ENCODE measurements at places on chromosomes 3 and 15.

GRCh38 chr15:32766101-32766500 is 48.3 kb downstream of the GREM1 start:
- ATAC-seq, result no peak

- no peak for ATAC-seq
Observed at GRCh38 chr15:78405336-78405924, 32.6 kb upstream of the IREB2 start.

GRCh38 chr3:105473521-105474223 is 107.0 kb downstream of the ALCAM start:
- ATAC-seq, result no peak

DNA sequence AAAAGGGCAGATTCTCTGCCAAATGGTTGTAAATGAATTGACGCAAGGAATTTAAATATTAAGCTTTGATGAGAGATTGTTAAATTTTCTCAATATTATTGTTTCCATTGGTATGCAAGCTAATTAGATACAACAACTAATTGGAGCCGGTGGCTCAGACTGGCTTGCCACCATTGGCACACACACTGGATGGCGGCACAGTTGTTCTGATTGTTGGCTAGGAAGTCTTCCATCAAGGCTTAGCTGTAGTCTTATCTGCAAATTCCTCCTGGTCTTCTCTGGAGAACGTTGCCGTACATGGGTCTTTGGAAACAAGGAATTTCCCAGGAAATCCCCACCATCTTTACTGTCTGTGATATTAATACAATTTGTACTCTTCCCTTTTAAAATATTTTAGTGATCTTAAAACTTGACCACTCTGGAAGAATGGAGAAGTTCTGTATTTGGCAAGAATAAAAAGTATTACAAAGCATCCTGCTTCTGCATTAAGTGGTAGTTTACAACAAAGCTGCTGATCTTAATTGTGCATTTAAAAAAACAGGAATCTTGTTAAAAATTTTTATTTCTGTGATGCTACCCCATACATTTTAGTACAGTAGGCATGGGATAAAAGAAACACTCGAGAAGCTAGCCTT is 126.5 kb downstream of the UBE2E2 start:
- no peak for ATAC-seq

DNA sequence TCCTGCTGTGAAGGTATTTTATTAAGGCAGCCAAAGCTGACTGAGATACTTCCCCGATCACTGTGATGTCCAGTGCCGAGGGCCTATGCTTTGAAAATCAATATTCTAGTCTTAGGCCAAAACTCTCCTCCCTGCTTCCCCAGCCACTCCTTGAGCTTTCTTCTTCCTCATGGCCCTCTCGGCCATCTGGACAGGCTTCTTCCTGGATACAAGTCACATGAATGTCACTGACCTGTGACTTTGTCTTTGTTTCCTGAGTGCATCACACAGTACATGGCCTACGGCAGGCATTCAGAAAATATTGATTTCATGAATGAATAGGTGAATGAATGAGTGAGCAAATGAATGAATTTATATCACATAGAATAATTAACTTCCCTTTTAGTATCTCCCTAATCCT is 24.6 kb upstream of the HES1 start:
- ATAC-seq, result no peak

- no peak for ATAC-seq
Observed at GRCh38 chr3:24271228-24271627, 223.4 kb downstream of the THRB start.

DNA sequence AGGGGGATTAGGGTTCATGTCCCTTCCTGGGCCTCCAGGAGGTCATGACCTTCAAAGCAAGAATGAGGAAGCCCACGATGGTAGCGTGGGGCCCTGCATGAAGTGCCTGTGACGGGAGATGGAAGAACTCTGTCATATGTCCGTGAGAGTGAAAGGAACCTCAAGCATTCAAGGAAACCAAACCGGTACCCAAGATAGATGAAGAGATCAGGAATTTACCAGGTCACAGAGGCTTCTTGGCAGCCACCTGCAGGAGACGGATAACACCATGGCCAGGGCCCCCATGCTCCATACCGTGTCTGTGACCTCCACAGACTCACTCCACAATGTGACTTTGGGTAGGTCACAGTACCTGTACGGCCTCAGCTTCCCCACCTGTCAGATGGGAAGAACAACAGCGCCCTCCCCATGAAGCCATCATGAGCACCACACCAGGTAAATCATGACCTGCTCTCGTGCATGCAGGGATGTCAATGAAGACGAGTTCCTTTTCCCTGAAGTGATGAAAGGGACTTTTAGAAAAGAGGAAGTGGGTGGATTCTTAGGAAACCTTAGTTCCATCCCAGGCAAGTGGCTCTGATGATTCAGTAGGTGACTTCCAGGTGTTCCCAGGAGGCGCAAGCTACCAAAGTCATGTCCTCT is 23.3 kb upstream of the CYP11A1 start:
- ATAC-seq, result no peak

GRCh38 chr15:52760562-52760961 is 29.6 kb downstream of the ONECUT1 start:
- ATAC-seq, result no peak

DNA sequence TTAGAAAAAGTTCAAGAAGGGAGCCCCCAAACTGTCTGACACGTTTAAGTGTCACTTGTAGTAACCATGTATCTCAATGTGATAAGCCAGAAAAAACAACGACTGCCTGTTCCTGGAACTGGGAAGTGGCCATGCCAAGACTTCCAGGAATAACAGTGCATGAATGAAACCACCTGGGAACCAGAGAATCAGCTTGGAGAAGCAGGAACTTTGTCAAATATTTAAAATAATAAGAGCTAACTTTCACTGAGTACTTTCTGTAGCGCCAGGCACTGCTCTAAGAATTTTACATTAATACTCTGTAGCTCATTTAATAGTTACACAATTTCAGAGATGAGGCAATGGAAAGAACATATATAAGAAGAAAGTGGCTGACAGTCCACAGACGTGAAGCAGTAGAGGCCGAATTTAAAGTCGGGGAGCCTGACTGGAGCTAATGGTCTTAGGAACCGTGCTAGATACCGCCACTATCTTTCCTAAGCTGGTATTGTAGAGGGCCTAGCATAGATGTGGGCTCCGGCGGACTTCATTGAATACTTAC is 876 bp downstream of the PLSCR1 start:
- peak; percentile 20 for ATAC-seq

DNA sequence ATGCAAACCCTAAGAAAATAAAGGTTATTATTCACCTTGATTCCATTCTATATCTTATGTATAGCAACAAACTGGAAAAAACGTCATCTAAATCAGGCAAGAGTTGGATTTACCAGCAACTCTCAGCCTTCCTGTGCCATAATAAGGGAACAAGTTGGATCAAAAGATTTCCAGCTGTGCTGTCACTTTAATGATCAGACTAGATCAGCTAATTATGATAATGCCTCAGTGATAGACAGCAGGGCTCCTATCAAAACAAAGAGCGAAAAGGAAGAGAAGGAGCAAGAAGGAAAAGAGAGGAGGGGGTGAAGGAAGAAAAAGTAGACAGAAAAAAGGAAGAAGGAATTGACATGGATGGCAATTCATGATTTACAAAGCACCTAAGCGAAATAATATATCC is 36.7 kb upstream of the BCL6 start:
- no peak for ATAC-seq

DNA sequence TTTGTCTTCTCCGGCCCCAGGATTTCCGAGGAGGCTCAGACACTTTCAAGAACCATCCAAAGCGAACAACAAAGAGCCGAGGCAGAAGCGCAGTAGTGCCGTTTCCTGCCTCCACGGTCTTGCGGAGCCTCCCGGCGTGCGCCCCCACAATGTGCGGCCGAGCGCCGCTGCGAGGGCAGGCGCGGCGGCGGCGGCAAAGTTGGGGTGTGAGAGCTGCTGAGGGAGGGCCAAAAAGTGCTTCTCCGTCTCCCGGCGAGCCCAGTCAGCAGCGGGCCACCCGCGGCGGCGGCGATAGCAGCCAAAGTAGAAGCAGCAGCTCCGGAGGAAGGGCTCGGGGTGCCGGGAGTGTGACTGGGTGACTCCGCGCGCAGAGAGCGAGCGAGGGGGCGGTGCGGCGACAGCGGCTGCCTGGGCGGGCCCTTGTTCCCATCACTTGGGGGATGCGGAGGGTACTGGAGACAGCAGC is 749.1 kb downstream of the ROBO1 start:
- ATAC-seq, result peak; percentile 57

- no peak for ATAC-seq
Observed at GRCh38 chr3:50639055-50639494, 22.1 kb downstream of the MAPKAPK3 start.

- ATAC-seq, result no peak
Observed at GRCh38 chr3:4547799-4548198, 54.7 kb downstream of the ITPR1 start.

DNA sequence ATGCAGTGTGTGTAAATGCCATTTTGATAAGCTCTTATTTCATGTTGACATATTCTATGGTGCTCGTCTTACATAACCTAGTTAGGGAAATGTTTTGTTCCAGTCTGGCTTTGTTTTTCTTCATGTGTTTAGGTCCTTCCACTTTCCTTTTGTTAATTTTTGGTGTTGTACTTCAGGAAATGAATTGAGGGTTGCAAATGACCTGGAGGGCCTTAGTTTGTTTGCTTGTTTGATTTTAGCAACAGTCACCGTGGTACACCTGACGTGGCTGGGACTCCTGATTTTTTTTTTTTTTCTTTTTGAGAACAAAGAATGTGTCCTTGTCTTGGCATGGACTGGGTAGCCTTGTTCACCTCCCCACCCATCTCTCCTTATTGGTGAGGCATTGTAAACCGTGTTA is 114.8 kb downstream of the IGF1R start:
- no peak for ATAC-seq

DNA sequence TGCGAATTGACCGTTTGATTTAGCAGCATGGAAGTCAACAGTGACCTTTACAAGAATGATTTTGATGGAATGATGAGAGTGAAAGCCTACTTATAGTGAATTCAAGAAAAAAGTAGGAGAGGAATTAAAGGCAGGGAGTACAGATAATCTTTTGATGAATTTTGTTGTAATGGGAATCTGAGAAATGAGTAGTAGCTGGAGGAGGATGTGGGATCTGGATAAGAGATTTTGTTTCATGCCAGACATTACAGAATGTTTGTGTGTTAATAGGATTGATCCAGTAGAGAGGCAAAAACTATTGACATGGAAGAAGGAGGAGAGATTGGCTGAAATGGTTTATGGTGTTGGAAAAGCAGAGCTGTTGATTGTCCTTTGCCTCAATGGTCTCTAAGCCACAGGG is 17.4 kb upstream of the ZNF609 start:
- no peak for ATAC-seq

DNA sequence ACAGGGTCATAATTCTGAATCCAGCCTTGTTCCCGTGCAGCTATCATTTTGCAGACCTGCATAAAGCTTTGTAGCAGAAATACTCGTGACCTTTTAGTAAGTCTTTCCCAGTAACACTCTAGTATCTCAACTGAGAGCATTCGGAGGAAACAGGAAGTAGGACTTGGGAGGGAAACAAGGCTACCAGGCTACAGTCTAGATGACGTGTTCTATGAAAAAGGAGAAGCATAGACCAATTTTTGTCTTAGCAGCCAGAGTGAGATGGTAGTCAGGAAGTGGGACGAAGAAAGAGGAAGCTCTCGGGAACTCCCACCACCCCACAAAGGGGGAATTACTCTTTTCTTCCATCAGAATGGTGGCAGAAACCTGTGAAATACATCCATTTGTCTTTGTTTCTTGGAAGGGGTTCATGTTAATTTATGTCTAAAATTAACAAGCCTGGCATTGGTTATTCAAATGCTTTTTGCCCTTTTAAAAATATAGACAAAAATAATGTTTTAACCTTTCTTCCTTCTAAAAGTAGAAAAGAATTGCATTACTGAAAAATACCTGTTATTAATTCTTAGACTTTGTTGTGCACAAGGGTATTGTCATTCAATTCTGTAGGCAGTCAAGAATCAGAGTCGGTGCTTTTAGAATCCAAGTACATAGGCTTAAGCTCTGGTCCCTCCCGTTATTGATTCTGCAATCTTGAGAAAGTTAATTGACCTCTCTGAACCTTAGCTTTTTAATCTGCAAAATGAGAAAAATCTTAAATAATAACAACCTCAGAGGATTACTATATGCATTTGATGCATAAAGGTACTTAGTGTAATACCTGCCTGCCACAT is 1.6 kb upstream of the SUCNR1 start:
- ATAC-seq, result peak; percentile 82

DNA sequence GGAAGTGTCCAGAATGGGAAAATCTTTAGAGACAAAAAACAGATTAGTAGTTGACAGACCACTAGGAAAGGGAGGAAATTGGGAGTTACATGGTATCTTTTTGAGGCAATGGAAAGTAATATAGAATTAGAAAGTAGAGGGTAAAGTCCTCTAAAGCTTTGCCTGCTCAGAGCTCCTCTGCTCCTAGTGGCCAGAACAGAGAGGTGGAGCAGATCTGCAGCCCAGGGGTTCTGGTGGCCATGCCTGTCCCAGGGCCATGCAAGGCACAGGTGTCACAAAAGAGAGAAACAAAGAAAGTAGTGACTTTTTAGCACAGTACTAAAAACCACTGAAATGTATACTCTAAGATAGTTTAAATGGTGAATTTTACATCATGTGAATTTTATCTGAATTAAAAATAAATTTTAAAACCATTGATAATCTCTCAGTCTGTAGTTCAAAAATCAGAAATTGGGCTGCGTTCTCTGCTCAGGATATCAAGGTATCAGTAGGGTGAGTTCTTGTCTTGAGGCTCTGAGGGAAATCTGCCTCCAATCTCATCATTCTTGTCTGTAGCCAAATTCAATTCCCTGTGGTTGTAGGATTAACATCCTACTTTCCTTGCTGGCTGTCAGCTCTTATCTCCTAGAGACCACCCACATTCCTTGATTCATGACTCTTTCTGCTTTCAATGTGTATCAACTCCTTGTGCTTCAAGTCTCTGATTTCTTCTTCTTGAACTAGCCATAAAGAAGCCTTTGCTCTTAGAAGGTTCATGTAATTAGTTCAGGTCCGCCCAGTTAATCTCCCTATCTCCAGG is 23.6 kb downstream of the PYGO1 start:
- no peak for ATAC-seq

DNA sequence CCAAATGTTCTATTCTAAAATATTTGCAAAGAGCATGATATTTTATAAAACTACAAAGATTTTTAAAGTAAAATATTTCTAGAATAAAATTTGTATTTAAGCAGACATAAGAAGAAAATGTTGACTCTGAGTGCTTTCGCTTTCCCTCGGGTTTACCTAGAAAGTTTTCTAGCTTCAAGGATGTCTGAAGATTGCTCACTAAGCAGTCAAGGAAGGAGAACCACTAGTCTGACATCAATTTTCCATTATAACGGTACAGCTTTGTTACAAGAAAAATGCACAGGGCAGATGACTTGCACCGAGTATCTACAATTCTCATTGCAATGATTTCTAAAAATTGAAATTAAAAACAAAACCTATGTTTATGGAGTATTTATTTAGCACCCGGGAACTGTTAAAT is 14.2 kb downstream of the GPR15 start:
- ATAC-seq, result no peak

- ATAC-seq, result peak; percentile 14
Observed at GRCh38 chr15:98719137-98719740, 70.9 kb downstream of the IGF1R start.

DNA sequence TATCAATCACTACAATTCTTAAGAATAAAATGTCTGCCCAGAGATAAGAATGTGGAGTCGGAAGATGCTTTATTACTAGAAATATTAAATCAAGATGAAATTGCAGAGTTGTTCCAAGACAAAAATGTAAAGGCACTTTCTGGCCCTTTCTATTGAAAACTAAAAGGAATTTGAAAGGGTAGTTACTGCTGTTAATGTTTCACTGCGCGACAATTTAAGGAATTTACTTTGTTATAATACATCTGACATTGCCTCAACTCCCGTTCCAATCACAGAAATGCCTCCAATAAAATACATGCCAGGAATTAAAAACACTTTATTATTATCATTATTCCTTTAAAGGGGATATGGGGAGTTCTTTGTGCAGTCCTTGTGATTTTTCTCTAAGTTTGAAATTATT is 26.4 kb downstream of the RSL24D1 start:
- ATAC-seq, result no peak

All from gastroesophageal sphincter (tissue), 4 donors.